Lower lobe of right lung (tissue), 2 donors: ENCODE measurements at places on chromosomes 16 and 17. TPM values are rescaled to one million over a fixed set of nuclear protein-coding genes. Genes with fewer than 3 reads are reported as not detected.

DNA sequence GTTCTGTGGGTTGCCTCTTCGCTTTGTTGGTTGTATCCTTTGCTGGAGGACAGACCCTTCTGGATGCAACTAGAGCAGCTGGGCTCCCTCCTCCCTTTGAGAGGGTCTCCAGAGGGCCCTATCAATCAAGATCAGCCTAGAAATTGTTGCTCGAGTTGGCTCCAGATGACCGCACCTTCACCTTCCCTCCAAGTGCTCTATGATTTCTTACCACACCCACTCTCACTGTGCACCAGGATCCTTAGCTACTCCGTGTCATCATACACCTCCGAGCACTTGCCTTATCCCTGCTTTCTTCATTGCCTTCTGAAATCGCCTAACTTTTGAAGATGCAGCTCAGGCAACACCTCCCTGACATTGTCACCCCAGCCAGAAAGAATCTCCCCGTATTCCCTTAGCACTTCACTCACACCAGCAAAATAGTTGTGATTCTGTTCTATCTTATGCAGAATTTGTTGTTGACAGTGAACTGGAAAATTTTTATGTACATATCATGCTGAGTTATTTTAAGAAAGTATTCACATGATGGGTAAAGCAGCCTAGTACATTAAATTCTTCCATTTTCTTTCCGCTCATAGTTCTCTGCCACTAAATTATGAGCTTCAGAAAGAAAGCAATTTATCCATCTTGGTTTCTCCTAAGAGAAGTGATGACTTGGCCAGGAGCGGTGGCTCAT is 52.9 kb downstream of the ABAT start:
- H3K27me3 ChIP-seq = no peaks in the 10 kb centered on the region
- no peaks in the 10 kb centered on the region for H3K36me3 ChIP-seq
- no peak overlapping the region for H3K4me3 ChIP-seq
- DNase-seq = no peak

ANKRD40CL gene
- total RNA-seq = not detected

SMIM36 gene
- not detected for total RNA-seq

- H3K27ac ChIP-seq = no peak overlapping the region
- H3K4me3 ChIP-seq = no peak overlapping the region
- no peaks in the 10 kb centered on the region for H3K36me3 ChIP-seq
- DNase-seq = no peak
- H3K4me1 ChIP-seq = no peaks in the 10 kb centered on the region
- H3K27me3 ChIP-seq = no peaks in the 10 kb centered on the region
Observed at GRCh38 chr16:59274141-59274540, 540.0 kb upstream of the GOT2 start.

MARF1 gene
- total RNA-seq = 111 TPM

DNA sequence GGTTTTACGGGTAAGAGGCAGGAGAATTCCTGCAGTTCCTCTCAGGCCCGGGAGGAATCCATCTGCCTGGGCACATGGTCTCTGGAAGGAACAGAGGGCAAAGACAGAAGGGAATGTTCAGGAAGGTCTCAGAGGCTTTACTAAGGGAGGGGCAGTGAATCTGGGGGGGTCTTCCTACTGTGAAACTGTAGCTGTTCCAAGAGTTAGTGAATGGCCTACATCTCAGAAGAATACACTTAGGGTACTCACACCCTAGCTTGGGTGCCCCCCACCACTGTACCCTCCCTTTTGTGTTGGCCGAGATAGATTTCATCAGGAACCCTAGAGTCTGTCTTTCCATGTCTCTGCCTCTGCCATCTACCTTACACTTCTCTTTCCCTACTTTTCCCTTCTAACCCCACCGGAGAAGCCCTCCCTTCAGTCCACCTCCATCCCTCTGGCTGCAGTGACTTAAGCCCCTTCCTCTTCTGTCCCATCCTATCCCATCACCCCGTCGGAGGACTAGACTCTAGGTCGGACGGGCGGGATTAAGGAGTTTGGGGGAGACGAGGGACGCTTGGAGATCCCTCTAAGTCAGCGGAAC is 316 bp downstream of the DLG4 start:
- H3K4me3 ChIP-seq = peak overlapping the region; percentile 97
- no peak for DNase-seq
- peak overlapping the region; percentile 97 for H3K27ac ChIP-seq
- no peaks in the 10 kb centered on the region for H3K27me3 ChIP-seq
- H3K36me3 ChIP-seq = peaks cover 32% of the 10 kb centered on the region

DNA sequence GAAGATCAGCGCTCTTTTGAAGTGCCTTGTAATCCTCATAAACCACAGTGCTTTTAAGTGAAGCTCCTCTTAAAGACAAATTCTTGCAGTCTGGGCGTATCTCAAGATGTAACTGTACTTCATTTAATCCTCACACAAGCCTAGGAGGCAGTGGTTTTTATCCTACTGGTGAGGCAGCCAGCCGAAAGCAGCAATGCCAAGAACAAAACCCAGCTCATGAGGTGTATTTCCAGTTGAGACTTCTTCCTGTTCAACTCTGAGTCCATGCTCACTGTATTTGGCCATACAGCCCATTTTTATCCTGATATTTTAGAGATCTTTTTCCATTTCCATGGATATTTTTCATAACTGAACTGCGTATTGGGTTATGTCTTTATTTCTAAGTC is 13.7 kb downstream of the CTRB2 start:
- DNase-seq = no peak
- no peak overlapping the region for H3K27ac ChIP-seq
- no peaks in the 10 kb centered on the region for H3K4me1 ChIP-seq
- H3K27me3 ChIP-seq = peaks cover 15% of the 10 kb centered on the region
- no peaks in the 10 kb centered on the region for H3K36me3 ChIP-seq

DNA sequence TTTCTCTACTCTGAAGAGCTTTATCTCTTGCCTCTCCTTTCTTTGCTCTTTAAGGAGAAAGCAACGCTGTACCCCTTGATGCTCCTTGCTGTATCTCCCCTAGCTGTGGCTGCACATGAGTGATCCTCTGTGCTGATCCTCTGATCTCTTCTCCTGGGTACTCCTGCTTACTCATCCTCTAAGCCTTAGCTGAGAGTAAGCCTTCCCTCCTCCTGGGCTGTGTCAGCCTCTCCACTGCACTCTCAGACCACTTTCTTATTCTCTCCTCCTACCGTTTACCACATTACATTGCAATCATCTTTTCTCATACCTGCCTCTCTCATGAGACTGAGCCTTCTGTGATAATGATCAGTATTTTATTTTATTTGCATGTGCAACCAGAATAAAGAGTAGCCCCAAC is 25.1 kb downstream of the SOX9 start:
- DNase-seq = no peak
- H3K27ac ChIP-seq = no peak overlapping the region
- H3K4me1 ChIP-seq = no peaks in the 10 kb centered on the region
- no peaks in the 10 kb centered on the region for H3K36me3 ChIP-seq
- H3K27me3 ChIP-seq = no peaks in the 10 kb centered on the region

ECI1 gene
- 50.4 TPM for total RNA-seq

- DNase-seq = no peak
- no peak overlapping the region for H3K27ac ChIP-seq
- H3K4me1 ChIP-seq = no peaks in the 10 kb centered on the region
- no peak overlapping the region for H3K4me3 ChIP-seq
- H3K36me3 ChIP-seq = no peaks in the 10 kb centered on the region
Observed at GRCh38 chr17:11772031-11772430, 173.8 kb downstream of the DNAH9 start.

ERN1 gene
- 39.7 TPM for total RNA-seq

GRCh38 chr17:80650751-80651518 is 106.3 kb downstream of the RPTOR start:
- H3K36me3 ChIP-seq = no peaks in the 10 kb centered on the region
- no peak overlapping the region for H3K4me3 ChIP-seq
- no peak for DNase-seq
- H3K27me3 ChIP-seq = no peaks in the 10 kb centered on the region

MPP2 gene
- total RNA-seq = 0.62 TPM

DNA sequence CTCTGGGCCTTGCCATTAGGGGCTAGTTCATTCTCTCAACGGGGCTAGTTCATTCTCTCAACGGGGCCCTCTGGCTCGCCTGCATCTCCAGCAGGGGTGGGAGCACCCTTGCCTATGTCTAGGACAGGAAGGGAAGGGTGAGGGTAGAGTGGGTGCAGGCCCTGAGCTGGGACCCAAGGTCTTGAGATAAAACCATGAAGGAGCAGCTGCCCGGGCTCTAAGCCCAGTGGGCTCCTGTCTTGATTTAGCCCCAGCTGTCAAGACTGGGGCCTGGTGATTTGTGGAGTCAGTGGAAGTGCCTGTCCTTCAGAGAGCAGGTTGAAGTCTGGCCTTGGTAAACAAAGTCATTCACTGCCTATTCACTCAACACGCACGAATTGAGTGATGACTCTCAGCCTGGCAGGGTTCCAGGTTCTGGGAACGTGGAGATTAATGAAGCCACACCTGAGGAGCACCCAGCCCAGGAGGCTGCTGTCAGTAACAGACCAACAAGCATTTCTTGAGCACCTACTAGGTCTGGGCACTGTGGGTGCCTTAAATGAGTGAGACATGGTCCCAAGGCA is 35.4 kb downstream of the WNT3 start:
- H3K4me1 ChIP-seq = no peaks in the 10 kb centered on the region
- no peak overlapping the region for H3K4me3 ChIP-seq
- H3K27ac ChIP-seq = no peak overlapping the region
- no peaks in the 10 kb centered on the region for H3K36me3 ChIP-seq
- no peaks in the 10 kb centered on the region for H3K27me3 ChIP-seq

OTOP2 gene
- total RNA-seq = not detected

DNA sequence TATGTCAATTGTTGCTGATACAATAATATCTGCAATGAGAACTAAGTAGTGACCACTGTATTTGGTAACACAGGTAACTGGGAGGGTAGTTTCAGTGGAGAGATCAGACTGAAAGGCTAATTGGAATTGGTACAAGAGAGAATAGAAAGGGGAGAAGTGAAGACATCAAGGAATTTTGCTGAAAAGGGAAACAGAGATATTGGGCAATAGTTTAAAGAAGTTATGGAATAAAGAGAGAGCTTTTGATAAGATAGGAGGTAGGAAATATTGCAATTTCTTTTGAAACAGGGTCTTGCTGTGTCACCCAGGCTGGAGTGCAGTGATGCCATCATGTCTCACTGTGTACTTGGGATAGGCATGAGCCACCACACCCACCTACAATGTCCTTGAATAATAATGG is 26.9 kb upstream of the CDH11 start:
- DNase-seq = no peak
- no peaks in the 10 kb centered on the region for H3K36me3 ChIP-seq
- no peak overlapping the region for H3K4me3 ChIP-seq
- no peaks in the 10 kb centered on the region for H3K4me1 ChIP-seq
- H3K27ac ChIP-seq = no peak overlapping the region
- H3K27me3 ChIP-seq = no peaks in the 10 kb centered on the region

HSD11B2 gene
- 2.9 TPM for total RNA-seq

DNA sequence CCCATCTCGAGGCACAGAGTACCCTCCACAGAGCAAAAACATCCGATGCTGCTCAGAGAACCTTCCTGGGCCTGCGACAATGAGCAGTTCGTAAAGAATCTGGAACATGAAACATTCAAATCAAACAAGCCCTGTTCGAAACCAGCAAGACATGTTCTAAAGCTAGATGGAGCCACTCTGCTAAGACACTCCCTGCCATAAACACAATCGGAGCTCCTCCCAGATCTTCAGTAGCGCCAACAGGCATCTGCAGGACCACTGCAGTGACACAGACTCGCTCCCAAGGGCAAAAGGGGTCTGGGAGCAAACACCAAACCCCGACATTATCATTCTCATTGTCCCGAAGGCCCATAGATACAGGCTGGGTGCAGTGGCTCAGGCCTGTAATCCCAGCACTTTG is 108.7 kb downstream of the ZFHX3 start:
- H3K4me3 ChIP-seq = peak overlapping the region; percentile 2
- H3K4me1 ChIP-seq = peaks cover 43% of the 10 kb centered on the region
- no peaks in the 10 kb centered on the region for H3K36me3 ChIP-seq
- DNase-seq = no peak
- peak overlapping the region; percentile 72 for H3K27ac ChIP-seq
- no peaks in the 10 kb centered on the region for H3K27me3 ChIP-seq

DNA sequence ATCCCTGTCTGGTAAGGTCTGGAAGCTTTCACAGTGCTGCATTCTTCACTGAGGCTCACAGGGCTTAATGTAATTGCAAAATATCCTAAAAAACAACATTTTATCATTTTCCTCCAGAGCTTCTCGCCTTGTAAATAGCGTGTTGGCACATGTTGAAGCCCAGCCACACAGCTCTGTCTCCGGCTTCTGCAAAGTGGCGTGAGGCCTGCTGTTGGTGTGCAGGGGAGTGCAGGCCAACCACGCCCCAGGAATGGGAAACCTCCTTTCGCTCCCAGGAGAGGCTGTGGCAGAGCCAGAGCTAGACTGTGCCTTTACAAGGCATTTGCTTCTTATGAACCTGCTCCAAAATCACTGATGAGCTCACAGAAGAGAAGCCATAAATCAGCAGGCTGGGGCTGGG is 248.2 kb upstream of the MAF start:
- DNase-seq = no peak
- no peaks in the 10 kb centered on the region for H3K4me1 ChIP-seq
- no peak overlapping the region for H3K27ac ChIP-seq

ESRP2 gene
- 64.5 TPM for total RNA-seq

ITGA2B gene
- total RNA-seq = 5.2 TPM

GRCh38 chr16:57392694-57393093 is 11.9 kb upstream of the CCL17 start:
- DNase-seq = no peak
- no peaks in the 10 kb centered on the region for H3K27me3 ChIP-seq
- no peaks in the 10 kb centered on the region for H3K36me3 ChIP-seq
- no peak overlapping the region for H3K4me3 ChIP-seq

DNA sequence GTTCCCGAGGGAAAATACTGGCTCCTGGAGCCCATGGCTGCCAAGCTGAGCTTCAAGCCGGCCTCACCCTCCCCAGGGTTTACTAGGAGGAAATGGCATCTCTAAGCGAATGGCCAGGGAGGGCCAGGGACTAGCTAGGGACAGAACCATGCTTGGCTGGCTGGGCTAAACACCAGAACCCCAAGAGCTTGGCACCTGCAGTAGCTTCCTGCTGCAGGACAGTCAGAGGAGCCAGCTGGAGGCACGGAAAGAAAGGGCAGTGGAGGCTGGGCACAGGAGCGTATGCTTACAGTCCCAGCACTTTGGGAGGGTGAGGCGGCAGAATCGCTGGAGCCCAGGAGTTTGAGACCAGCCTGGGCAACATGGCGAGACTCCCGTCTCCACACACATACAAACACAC is 33.7 kb downstream of the PEMT start:
- no peak overlapping the region for H3K27ac ChIP-seq
- H3K27me3 ChIP-seq = no peaks in the 10 kb centered on the region
- no peak for DNase-seq
- H3K36me3 ChIP-seq = no peaks in the 10 kb centered on the region
- peaks cover 19% of the 10 kb centered on the region for H3K4me1 ChIP-seq
- H3K4me3 ChIP-seq = no peak overlapping the region

DNA sequence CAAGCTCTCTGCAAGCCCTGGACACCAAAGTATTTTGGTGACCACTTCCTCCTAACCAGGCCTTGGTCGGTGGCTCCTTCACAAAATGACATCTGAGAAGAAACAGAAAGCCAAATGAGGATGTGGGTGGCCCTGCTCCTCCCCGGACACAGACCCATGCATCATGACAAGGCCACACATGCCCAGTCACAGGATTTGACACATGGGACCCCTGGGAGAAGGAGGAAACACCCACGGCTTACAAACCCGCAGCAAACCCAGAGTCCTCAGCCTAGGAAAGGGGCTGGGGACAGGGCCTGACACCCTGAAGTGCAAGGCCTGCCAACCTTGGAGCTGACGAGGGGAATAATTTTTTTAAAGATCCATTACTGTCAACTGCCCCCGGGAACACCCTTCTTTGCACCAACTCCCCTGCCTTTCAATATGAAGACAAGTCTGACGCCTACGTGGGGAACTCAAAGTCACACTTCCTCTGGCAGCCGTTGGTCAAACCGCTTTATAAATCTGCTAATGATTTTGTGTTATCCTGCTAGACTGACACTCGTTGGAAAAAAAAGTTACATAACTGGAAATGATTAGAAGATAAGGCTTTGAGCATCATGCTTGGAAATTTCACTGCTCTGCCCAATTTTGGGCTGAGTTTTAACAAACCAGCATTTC is 41.3 kb downstream of the GAS7 start:
- peak overlapping the region; percentile 74 for H3K27ac ChIP-seq
- no peaks in the 10 kb centered on the region for H3K27me3 ChIP-seq
- H3K4me3 ChIP-seq = no peak overlapping the region
